ENCODE measurements at places on chromosomes 1 and 21.

DNA sequence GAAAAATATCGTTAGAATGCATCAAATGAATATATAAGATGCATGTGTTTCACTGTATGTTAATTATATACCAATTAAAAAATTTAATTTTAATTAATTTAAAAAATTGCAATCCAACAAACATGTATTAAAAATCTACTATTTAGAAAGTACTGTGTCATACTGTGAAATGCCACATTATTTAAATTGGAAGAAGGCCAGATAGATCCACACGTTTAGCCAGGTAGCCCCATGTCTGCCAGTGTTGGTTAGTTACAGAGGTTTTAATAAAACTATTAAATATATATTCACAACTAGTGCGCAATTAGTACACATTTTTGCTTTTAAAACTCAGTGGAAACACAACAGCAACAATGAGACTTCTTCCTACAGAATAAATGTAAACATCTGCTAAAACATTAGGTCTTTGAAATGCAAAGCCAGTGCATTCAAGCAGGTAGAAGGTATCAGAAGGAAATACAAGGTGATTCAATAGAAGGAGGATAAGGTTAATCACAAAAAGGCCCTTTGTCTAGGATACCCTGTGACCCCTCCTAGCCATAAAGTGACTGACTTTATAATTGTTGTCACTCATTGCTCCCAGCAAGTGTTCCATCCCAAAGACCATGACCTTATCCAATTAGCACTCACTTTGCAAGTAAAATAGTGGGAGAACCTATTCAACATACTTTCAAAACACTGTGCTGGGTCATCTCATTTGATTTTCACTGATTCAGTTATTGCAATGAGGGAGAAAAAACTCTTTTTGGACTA is 211.5 kb downstream of the TTLL7 start:
- DNase-seq = no peak

DNA sequence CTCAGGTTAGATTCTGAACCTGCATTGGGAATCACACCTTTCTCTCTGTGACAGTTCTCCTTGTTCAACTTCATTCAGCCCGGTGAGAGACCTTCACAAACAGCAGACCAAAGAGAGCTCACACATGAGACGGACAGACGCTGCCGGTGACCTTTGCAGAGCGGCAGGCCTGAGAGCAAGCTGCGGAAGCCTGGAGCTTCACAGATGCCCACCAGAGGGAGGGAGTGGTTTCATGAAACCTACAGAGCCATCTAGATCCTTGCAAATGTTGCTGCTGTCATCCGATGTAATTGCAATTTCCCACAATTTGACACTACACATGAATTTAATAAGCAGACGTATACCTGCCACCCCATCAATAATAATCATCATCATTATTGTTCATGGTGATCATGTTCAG is 39.4 kb downstream of the GRIK3 start:
- no peak for DNase-seq

DNA sequence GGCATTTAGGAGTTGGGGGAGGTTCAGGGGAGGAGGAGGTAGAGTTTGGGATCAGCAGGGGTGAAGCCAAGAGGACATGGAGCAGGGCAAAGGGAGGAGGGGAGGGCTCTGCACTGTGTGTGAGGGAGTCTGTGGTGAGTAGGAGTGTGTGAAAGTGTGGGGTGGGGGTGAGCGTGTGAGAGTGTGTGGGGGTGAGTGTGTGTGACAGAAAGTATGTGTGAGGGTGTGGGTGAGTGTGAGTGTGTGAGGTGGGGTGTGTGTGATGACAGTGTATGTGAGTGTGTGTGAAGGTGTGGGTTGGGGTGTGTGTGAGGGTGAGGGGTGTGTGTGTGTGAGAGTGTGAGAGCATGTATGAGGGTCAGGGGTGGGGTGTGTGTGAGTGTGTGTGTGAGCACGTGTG is 62.6 kb downstream of the GNG4 start:
- DNase-seq = no peak

DNA sequence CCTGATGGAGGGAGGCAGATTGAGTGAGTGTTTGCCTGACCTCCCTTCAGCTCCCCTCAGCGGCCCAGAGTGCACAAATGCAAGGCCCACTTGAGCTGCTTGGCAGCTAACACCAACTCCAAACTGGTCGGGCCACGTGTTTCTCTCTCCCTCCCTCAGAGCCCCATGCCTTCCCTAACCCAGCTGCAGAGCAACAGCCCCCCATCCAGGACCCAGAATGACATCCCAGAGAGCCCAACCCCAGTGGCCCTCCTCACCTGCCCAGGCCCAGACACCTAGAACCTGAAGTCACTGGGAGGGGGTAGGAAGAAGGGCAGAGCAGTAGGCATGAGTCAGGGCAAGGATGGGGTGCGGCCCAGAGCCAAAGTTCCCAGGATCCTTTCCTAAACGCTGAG is 789 bp upstream of the S100A14 start:
- DNase-seq = no peak

DNA sequence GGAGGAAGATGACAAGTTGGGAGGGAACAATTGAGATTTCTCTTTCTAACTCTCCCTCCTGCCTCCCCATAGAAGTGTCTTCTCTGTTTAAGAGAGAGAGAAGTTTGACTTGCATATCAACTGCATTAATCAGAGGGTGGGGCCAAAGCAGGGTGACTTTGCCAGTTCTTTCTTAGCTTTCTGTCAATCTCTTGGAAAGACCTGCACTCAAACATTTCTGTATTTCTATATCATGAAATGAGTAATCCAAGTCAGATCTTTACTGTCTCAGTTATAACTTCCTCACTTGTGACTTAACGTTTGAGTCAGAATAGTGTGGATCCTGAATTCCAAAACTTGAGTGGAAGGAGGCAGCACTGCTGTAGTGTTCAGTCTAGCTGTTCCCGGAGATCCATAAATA is 180.8 kb upstream of the KCNK2 start:
- DNase-seq = no peak

GRCh38 chr21:24123785-24124184 is 1483.5 kb downstream of the MRPL39 start:
- no peak for DNase-seq

Measured in kidney epithelial cell (primary cell).